ENCODE measurements at places on chromosomes 1 and 21.

DNA sequence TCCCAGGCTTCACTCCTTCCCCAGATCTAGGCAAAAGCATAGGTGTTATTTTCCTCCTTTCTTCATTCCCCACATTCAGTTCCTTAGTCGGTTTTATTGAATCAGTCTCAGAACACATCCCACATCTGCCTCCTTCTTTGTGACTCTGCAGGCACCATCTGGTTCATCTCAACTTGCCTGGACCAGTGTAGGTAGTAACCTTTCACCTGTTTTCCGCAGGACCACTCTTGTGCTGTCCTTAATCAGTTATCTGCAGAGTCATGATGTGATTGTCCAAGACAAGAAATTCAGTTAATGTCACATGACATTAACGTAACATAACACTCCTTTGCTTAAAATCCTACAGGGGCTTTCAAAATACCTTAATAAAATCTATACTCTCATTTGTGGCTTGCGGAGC, 174.6 kb downstream of the CHRM3 start:
- DNase-seq: no peak

- DNase-seq: no peak
These were observed 70.8 kb downstream of the WARS2 start for GRCh38 chr1:119069682-119070081.

DNA sequence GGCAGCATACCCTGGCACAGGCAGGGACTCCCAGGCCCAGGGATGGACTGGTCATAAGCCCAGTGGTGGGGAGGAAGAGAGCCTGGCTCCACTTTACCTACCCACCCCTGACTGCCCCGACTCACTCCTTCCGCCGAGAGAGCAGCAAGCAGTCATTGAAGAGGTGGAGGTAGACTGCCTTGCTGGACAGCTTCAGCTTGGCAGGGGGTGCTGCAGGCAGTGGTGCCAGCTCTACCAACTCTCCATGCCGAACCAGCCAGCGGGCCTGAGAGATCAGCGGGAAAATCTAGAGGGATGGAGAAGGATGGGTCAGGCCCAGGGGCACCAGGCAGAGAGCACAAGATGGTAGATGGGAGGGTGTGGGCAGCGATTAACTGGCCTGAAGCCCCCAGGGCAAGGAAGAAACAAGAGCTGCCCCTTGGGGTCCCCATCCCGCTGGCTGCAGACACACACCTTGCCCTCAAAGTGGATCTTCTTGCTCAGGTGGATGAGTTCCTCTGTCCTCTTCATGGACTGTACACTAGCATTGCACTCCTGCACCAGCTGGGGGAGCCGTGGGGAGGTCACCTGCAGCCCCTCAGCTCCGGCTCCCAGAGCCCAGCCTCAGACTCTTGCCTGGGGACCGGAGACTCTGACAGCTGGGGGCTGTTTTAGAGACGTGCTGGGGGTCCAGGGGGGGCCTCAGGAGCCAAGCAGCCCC, 7.7 kb downstream of the ARHGEF19 start:
- no peak for DNase-seq

- no peak for DNase-seq
These were observed 71.0 kb downstream of the ST6GALNAC5 start for GRCh38 chr1:76938304-76938703.

- no peak for DNase-seq
These were observed 14.6 kb upstream of the SLC2A1 start for GRCh38 chr1:42973286-42973685.

GRCh38 chr1:116808200-116808847, 54.1 kb downstream of the CD2 start:
- no peak for DNase-seq

Data from esophagus squamous epithelium (tissue), 5 donors.